ENCODE measurements at places on chromosomes 11 and 22. TPM values are rescaled to one million over a fixed set of nuclear protein-coding genes. Genes with fewer than 3 reads are reported as not detected.

OR5T1 gene
- not detected for total RNA-seq

FGF19 gene
- total RNA-seq: not detected

UPB1 gene
- 1.5 TPM for total RNA-seq

OR10A2 gene
- total RNA-seq: not detected

TEX12 gene
- total RNA-seq: 1.4 TPM

TIGD3 gene
- not detected for total RNA-seq

KCNK7 gene
- total RNA-seq: not detected

DNA sequence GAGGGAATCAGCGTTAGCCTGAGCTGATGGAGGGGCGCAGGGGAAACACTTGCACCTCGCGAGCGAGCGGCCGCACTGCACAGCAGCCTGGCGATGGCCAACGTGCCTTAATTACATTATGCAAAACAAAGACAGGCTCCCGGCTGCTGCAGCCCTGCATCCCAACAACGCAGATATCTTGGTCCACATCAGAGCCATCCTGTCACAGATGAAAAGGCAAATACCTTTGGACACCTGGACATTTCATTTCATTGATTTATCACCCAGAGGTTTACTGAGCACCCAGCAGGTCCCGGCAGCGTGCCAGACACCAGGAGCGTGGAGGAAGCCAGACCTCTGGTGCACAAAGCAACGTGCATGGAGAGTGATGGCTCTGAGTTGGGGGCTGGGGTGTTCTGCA lies 843.0 kb downstream of the TBC1D22A start:
- H3K4me1 ChIP-seq: no peaks in the 10 kb centered on the region
- H3K27me3 ChIP-seq: no peaks in the 10 kb centered on the region
- H3K27ac ChIP-seq: no peak overlapping the region
- H3K4me3 ChIP-seq: no peak overlapping the region
- no peak for DNase-seq

DNA sequence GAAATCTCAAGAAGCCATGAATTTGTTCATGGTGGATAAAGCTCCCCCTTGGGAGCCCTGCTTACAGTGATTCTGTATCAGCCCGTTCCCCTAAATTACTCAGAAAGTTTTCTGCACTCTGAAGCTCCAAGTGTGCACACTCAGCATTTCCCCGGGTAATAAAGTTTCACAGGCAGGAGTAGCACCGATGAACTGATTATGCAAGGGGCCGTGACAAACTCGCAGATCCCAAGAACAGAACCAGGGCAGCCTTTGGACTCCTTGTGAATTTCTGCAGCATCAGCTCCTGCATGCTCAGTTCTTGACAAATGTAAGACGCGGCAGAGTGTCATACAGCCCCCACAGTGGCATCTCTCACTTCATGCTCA lies 73.5 kb downstream of the COMMD9 start:
- H3K4me3 ChIP-seq: no peak overlapping the region
- H3K4me1 ChIP-seq: no peaks in the 10 kb centered on the region
- no peaks in the 10 kb centered on the region for H3K36me3 ChIP-seq
- H3K27ac ChIP-seq: no peak overlapping the region
- no peak for DNase-seq

- H3K36me3 ChIP-seq: no peaks in the 10 kb centered on the region
- H3K27me3 ChIP-seq: no peaks in the 10 kb centered on the region
Observed at GRCh38 chr22:32721328-32722180, 80.0 kb upstream of the TIMP3 start.

GRCh38 chr11:665704-666281 lies 28.7 kb downstream of the DRD4 start:
- DNase-seq: no peak
- peaks cover 12% of the 10 kb centered on the region for H3K36me3 ChIP-seq
- no peak overlapping the region for H3K4me3 ChIP-seq
- no peaks in the 10 kb centered on the region for H3K4me1 ChIP-seq
- H3K27me3 ChIP-seq: no peaks in the 10 kb centered on the region

DNA sequence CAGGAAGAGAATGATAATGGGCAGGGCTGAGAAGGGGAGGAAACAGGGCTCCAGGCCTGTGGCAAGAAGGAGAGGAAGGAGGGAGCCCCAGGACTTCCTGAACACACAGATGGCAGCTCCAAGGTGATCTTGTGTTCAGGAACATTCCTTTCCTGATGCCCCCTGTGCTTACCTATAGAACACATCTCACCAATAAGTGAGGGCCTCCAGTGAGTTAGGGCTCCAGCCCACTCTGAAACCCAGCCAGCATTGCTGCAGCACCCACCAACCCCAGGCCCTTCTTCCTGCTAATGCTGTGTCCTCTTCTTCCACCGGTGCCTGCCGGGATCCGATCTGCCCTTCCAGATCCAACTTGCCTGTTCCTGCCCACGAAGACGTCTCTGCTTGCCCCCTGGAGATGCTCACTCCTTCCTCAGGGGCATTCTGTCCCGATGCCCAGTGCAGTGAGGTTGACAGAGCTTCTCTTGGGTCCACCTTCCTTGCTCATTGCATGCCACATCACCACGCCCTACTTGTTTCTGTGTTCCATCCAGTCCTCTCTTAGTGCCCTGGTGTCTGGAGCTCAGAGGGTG lies 17.4 kb downstream of the ANKK1 start:
- H3K4me1 ChIP-seq: no peaks in the 10 kb centered on the region
- no peak overlapping the region for H3K4me3 ChIP-seq
- no peak overlapping the region for H3K27ac ChIP-seq
- H3K36me3 ChIP-seq: no peaks in the 10 kb centered on the region
- no peak for DNase-seq

DNA sequence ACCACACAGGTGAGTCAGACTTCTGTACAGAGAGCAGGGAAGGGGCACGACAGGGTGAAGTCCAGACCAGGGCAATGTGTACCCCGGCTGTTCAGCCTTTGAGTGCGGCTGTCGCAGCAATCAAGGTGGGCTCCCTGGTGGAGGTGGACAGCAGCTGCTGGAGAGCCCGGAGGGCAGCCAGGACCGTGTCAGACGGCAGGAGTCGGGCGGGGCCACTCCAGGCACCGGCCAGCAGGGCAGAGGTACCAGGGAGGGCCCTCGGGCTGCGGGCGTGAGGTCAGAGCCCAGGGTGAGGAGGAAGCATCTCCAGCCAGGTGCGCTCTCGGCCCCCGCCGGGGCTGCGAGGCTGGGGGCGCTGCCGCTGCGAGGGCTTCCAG lies 802 bp upstream of the PIM3 start:
- peak overlapping the region; percentile 93 for H3K4me3 ChIP-seq
- no peaks in the 10 kb centered on the region for H3K27me3 ChIP-seq
- H3K4me1 ChIP-seq: peaks cover 17% of the 10 kb centered on the region
- peaks cover 21% of the 10 kb centered on the region for H3K36me3 ChIP-seq

- no peak overlapping the region for H3K4me3 ChIP-seq
- no peaks in the 10 kb centered on the region for H3K36me3 ChIP-seq
- peaks cover 9% of the 10 kb centered on the region for H3K4me1 ChIP-seq
- H3K27me3 ChIP-seq: no peaks in the 10 kb centered on the region
Observed at GRCh38 chr22:27270818-27271510, 530.6 kb downstream of the MN1 start.

DNA sequence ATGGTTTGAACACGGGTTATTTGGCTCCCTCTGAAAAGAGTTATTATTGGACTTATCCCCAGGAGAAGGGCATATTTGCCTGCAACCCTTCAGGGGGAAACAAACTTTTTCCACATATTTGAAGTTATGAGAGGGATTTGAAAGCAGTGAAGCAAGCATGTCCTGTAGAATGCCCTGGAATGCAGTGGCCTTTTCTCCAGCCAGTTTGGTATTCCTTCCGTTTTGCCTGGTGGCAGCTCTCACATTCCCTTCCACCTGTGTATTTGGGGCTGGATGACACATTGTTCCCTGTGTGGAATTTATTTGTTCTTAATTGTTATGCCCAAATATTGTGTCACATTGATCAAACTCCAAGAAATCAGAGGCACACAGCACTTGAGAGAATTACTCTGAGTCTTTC lies 59.0 kb downstream of the OSBP2 start:
- no peak overlapping the region for H3K27ac ChIP-seq
- no peaks in the 10 kb centered on the region for H3K27me3 ChIP-seq
- no peak overlapping the region for H3K4me3 ChIP-seq
- no peaks in the 10 kb centered on the region for H3K4me1 ChIP-seq
- no peaks in the 10 kb centered on the region for H3K36me3 ChIP-seq
- no peak for DNase-seq

DNA sequence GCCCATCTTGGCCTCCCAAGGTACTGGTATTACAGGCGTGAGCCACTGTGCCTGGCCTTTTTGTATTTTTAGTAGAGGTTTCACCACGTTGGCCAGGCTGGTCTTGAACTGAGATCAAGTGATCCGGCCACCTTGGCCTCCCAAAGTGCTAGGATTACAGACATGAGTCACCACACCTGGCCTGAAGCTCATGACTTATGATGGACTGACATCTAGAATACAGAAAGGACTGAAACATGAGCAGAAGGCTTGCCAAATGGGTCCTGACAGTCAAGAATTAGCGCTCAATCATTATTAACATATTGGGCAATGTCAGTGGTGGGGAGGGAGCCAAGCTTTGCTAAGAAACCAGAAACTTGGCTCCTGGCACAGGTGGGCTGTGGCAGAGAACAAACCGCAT lies 5.0 kb downstream of the FADS1 start:
- DNase-seq: no peak
- peaks cover 39% of the 10 kb centered on the region for H3K36me3 ChIP-seq
- H3K27me3 ChIP-seq: no peaks in the 10 kb centered on the region
- no peaks in the 10 kb centered on the region for H3K4me1 ChIP-seq
- no peak overlapping the region for H3K4me3 ChIP-seq

- no peak for DNase-seq
- H3K4me1 ChIP-seq: peaks cover 7% of the 10 kb centered on the region
- no peaks in the 10 kb centered on the region for H3K36me3 ChIP-seq
Observed at GRCh38 chr11:88420165-88420791, 82.7 kb upstream of the CTSC start.

Data from thoracic aorta (tissue), 2 donors.